HS-27A (cell line): ENCODE measurements at places on chromosomes 16 and 17.

DNA sequence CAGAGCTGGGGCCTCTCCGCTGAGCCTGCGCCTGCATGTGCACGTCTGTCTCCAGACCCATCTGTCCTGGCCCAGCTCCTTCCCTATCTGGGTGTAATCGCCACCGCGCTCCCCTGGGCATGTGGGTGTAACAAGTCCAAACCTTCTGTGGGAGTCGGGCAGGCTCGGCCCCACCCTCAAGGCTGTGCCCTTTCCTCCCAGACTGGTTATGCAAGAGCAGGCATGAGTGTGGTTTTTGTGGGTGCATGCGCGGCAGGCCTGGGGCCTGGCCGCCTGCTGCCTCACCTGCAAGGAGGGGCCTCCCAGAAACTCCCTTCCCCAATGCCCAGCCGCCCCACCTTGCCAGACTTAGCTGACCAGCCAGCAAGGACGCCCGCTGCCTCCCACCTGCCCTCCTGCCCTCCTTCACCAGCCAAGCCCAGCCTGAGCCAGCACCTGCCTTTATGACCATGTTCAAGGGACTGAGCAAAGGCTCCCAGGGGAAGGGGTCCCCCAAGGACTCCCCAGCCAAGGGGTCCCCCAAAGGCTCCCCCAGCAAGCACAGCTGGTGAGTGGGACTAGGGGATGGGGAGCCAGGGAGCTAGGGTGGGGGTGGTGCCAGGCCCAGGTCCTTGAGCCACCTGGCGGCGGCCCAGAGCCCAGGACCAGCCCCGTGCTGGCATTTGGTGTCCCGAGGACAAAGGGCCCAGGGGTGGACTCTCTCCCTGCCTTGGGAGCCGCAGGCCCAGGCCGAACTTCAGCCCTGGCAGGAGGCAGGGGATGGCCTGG lies at the start of gene EVPLL:
EVPLL (plus strand) TSS at position 342 of the 768 bp plus-strand sequence. CDS start 3,160 bp downstream, outside the sequence.
- DNase-seq = no peak

- DNase-seq = no peak
Observed at GRCh38 chr17:17081304-17081940, 39.2 kb downstream of the MPRIP start.

GRCh38 chr16:11615748-11616447 lies 29.2 kb upstream of the LITAF start:
- no peak for DNase-seq

DNA sequence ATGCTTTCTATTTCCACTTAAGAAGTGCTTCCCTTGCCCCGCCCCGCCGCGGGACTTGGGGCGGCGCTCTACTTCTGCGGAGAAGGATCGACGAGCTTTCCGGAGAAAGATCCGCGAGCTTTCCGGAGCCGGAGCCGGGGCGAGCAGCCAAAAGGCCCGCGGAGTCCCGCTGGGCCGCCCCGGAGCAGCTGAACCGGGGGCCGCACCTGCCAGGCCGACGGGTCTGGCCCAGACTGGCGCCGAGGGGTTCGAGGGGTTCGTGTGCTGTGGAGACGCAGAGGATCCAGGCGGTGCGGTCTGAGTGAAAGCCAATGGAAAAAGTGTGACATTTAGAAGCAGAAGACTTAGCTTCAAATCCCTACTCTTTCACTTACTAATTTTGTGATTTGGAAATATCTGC lies 50.8 kb downstream of the TBC1D26 start:
- no peak for DNase-seq

GRCh38 chr17:44766409-44767038 lies 7.7 kb downstream of the ADAM11 start:
- DNase-seq = no peak
